ENCODE measurements at places on chromosomes 2 and 18.

DNA sequence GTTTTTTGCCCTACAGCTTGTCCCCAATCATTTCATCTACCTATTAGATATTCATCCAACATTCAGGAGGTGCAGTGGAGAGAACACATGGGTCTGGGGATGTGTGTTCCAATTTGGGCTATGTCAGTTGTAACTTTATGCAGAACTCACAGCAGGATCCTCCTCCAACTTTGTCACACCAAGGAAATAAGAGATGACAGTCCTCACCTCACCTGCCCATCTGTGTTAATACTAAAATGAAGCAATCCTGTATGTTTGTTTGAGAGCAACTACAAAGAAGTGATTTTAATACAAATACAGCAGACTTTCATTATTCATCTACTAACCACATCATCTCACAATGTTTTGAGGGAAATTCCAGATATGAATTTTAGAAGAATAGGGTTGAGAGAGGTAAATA is 126.7 kb downstream of the ARHGAP15 start:
- DNase-seq, result no peak

GRCh38 chr2:202115479-202115971 is 42.5 kb downstream of the KIAA2012 start:
- no peak for DNase-seq

DNA sequence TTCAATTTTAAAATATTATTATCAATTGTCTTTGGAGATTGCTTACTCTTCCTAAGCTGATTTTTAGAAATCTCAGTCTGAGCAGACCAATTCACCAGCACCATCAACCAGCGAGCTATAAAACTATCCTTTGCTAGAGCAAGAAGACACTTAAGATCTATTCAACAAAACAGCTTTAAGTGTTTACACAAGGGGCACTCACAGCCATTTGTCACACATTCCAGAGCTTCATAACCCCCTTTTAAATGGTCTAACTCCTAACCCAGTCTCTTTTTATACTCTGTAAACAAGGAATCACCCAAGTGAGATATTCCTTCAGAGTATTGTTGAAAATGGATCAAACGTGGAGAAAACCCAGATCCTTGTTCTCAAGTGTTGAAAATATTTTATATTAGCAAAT is 1294.1 kb upstream of the CHAC2 start:
- no peak for DNase-seq

DNA sequence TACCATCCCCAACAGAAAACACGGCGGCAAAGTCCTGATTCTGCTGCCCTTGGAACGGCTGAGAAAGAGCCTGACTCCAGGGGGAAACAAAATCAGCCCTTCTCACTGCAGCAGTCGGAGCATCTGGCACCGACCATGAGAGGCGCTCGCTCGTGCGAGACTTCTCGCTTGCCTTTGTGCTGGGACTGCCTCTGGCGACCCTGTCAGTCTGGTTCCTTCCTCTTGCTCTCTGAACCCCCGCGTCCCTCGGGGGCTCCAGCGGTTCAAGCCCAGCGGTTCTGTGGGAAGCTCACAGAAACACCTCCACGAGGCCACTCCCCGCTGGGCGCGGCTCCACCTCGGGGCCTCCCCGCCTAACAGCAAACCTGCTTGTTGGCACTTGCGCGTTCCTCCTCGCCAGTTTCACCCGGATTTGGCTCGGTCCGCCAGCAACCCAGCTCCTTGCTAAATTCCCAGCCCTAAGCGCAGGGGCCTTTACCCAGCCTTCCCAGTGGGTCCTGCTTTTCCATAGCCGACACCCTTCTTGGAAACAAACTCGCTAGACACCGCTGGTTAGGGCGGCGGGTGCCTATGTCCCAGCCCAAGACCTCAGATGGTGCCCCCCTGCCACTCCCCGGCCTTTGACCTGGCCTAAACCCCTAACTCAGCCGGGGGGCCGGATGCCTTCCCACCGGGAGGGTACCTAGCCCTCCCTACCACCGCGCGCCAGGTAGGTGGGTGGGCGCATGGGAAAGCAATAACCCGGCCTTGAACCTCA is 2.2 kb downstream of the RND3 start:
- no peak for DNase-seq

DNA sequence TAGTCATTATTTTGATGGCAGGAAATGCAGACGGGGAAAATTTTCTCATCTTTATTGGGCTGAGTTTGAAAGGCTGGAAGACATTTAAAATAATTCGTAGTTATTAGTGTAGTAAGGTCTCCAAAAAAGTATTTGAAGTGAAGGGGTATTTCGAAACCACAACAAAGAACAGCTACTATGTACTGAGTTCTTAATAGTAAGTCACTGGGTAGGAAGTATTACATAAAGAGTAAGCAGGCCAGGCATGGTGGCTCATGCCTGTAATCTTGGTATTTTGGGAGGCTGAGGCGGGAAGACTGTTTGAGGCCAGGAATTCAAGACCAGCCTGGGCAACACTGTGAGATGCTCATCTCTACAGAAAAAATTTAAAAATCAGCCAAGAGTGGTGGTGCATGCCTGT is 113.6 kb downstream of the MEP1B start:
- DNase-seq, result no peak

- no peak for DNase-seq
Measured at GRCh38 chr2:70724366-70724765, 43.6 kb downstream of the ADD2 start.

DNA sequence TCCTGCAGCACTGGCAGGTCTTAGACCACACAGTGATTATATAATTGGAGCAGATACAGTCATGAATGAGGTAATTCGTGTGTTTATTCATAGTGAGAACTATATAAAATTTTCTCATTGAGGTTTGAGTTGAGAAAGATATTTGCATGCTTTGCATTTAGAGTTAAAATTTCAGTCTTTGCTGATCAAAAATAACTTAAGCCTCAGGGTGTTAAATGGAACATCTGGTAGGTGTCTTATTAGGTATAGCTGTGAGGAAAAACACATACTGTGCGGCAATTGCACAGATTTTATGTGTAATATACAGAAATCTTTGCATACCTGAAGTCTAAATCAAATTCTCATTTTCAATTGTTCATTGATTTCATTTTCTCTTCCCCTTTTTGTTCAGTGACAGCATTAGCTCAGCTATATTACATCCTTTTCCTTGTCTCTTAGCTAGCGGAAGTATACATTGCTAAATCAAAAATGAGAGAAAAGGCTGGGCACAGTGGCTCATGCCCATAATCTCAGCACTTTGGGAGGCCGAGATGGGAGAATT is 21.2 kb downstream of the GORASP2 start:
- DNase-seq, result no peak

DNA sequence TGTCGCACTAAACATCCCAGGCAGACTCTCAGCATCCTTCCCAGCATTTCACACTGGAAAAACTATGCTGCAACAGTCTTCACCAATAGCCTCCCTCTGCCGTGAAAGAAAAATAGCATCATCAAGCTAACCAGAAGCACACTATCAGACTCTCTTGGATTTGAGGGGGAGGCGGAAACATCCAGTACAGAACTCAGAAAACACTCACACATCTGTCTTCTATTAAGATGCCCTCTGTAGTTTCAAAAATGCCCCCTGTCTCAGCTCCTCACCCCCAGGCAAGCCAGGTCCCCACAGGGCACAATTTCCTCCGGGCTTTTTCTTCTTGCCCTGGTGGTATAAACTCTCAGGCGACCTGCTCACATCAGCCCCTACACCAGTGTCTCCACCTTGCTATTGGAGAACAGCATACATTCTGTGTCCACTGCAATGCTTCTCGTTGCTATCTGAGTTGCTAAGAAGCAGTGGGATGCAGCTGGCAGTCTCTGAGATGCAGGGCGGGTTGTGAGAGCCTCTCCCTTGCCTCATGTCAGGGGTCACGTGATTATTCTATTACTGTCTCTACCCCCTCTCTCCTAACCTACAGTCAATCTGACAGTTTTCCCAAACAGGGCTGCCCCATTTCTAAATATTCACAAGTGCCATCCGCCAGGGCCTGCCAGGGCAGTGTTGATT is 189.9 kb downstream of the INO80D start:
- DNase-seq, result no peak

DNA sequence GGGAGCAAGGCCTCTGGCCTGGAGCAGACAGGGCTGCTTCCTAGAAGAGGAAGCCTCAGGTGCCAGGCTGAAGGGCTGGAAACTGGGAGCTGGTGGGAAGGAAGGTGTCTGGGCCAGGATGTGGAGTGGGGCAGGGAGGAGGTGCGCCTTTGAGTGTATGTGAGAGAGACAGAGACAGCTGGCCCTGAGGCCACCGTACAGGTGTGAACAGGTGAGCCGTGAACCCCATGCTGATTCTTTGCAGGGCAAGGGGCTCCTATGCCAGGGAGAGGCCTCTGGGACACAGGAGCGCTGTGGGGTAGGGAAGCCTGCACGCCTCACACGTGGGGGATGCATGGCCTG is 16.3 kb downstream of the ZFP36L2 start:
- no peak for DNase-seq

DNA sequence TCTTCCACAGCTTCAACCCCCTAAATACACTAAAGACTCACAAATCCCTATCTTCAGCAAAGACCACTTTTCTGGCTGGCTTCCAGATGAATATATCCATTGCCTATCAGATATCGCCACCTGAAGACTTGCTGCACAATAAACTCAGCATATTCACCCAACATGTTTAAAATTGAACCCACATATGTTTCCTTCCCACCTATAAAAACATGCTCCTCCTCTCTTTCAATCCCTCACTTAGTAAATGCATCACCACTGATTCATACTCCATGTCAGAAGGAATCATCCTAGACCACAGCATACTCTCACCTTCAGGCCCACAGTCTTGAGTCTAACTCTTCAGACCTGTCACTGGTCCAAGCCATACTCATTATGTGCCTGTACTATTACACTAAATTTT is 5.3 kb downstream of the SPC25 start:
- DNase-seq, result no peak

- DNase-seq, result no peak
Measured at GRCh38 chr2:160044728-160045127, 17.7 kb downstream of the PLA2R1 start.

DNA sequence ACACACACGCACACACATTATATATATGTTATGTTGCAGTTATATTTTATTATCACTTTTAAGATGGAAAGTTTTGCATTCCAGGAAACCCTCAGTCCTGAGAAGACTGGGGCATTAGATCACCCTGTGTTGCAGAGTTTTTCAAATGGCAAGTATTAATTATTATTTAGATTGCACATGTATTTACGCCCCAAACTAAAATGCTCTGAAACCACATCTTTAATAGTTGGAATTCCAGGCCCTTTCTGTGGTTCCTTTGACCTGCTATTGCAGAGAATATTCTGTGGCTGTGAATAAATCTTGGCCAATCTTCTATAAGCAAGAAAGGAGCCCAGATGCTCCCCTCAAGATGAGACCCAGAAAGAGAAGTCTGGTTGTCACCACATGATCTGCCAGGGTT is 427.0 kb upstream of the TNP1 start:
- no peak for DNase-seq

DNA sequence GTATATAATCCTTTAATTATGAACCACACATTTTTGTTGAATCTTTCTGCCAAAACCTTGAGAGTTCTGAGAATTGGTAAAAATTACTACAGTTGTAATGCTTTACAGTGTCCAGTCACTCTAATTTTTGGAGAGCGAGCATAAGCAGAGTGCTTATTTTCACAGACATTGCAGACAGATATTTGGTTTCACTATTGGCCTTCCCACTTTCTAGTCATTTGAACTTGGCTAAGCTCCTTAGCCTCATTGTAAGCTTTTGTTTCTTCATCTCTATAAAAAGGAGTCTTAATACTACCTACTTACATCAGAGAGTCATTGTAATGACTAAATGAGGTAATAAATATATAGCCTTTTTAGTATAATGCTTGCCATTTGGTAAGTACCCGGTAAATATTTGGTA is 80.4 kb downstream of the LCLAT1 start:
- no peak for DNase-seq

GRCh38 chr2:70710038-70710690 is 57.8 kb downstream of the ADD2 start:
- no peak for DNase-seq

Data from C1 segment of cervical spinal cord (tissue), 14 donors.